SK-N-MC (cell line): ENCODE measurements at places on chromosomes 5 and 9.

DNA sequence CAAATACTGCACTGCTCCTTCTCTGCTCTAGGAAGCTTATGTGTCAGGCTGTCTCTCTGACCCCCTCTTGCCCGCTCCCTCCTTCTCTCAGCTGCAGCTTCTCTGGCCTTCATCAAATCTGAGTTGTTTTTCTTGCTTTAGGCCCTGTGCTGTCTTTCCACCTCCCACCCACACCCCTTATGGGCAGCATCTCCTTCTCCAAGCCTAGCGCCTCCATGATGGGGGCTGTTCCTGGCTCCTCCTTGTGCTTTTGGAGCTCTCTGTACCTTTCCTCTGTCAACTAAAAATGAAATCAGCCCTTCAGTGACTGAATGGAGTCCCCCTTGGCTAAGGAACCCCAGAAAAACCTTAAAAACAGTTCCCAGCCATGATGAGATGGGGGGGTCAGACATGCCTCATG is 6.6 kb upstream of the CFAP157 start:
- DNase-seq = no peak

- no peak for DNase-seq
Measured at GRCh38 chr9:109488791-109489492, 9.2 kb downstream of the PTPN3 start.

DNA sequence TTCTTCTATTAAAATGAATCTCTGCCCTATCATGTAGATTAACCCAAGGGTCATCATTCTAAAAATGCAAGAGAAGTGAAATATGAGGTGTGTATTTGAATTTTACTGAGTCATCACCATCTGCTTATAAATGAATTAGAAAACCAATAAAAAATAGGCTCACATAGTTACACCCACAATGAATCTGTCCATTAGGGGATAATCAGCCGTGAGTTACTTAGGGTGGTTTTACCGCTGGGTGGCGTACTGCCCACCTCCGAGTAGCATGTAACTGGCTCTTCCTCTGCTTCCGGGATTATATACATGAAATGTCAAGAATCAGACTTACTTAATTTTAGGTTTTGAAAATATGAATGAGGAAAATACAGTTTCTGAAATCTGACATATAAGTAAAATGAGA is 332.9 kb upstream of the CCNG1 start:
- no peak for DNase-seq

DNA sequence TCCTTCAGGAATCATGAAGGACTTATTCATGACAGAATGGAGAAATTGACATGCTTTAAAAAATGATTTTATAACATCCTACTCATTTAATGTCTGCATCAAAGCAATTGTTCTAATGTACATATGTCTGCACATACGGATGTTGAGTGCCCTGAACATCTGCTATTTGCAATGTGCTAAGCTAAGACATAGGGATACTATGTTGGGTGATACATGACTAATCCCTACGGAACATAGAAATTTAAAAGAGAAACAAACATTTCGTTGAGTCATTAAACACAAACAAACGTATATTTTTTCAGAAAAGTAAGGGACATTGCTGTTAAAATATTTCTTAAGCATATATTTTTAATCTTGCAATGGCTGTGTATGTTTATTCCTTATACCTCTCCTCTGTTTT is 686.5 kb upstream of the ADAMTS16 start:
- no peak for DNase-seq

DNA sequence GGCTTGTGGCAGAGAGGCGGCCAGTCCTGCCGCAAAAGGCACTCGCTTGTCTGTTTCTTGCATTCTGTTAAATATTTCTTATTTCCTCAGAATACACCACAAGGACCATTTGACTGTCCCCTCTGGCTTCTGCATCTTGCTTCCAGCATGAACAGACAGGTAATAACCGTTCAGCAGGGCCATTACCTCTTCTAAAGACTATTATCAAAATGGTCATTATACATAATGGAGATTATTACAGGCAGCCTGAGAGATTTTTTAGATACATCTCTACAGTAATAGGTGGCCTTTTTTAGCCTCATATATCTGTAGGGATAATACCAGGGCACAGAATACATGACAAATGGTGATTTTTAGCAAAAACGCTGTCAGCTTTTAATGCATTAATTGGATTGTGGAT is 382.0 kb downstream of the PSAT1 start:
- no peak for DNase-seq

- no peak for DNase-seq
Measured at GRCh38 chr5:138938526-138938925, 63.4 kb upstream of the LRRTM2 start.

DNA sequence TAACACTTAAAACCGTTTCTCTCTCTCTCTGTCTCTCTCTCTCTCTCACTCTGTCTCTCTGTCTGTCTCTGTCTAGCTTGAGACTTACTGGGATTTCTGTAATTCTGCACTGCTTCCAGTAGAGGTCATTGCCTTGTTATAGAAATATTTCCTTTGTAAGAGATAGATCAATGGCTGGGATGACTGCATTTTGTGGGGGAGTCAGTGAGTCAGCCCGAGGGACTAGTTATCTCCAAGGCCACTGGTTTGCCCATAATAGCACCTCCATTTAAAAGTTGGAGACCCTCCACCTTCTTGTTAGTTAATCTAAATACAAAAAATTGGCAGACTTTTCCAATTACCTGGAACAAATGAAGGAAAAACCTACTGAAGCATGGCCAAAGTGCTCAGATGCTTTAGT is 547.2 kb downstream of the LRRC70 start:
- no peak for DNase-seq

DNA sequence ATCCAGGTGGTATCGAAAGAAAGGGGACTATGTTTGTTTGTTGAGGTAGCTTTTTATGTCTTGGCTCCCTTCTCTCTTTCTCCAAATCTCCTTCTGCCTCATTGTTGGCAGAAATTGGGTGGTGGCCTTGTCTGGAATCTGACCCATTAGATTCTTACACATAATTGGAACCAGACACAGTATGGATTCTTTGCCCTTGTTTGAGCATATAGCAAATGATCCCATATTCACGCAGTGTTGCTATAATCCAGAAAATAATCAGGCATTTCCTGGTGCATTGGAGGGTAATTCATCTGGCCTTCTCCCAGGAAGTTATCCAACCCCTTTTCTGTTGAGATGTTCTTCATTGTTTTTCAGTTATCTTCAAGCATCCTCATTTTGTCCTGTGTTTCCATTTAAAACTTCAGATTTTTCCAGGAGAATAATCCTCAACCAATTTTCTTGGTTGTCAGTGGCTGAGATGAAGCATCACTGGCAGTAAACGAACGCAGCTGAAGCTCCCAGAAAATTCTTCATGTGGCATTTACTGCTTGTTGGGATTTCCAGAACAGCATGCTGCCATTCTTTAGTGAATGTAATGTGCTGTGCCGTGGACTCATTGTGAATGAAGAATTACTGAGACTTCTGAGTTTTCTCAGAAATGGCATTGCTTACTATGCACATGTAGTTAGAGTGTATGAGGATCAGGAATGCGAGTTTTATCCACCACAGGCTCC is 70.5 kb upstream of the NTRK2 start:
- DNase-seq = no peak

DNA sequence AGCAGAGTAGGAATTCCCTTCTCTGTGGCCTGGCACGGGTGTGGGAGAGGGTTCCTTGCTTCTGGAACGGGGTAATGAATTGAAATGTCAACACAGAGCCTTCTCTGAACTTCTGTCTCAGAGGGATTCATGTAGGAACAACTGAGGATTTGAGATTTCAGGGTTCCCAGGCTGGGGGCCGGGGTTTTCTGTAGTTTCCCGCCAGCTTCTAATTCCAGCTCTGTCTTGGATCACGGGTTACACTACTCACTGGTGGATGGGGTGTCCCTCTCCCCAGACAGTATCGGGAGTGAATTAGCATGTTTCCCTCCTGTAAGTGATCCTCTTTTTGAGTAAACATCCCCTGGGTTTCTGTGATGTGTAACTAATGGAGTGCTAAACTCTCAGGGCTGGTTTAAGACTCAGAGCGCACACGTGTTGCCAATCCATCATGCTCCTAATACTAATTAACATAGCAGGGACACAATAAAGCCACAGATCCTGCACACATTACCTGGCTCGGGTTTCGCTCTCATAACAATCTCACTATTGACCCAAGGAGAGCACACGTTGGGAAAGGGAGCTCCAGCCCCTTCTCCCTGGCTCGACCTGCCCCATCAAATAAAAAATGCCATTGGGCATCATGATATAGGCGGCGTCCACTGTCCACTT is 18.1 kb upstream of the DMRT2 start:
- no peak for DNase-seq

- no peak for DNase-seq
Measured at GRCh38 chr5:173228639-173229381, 6.2 kb downstream of the NKX2-5 start.

DNA sequence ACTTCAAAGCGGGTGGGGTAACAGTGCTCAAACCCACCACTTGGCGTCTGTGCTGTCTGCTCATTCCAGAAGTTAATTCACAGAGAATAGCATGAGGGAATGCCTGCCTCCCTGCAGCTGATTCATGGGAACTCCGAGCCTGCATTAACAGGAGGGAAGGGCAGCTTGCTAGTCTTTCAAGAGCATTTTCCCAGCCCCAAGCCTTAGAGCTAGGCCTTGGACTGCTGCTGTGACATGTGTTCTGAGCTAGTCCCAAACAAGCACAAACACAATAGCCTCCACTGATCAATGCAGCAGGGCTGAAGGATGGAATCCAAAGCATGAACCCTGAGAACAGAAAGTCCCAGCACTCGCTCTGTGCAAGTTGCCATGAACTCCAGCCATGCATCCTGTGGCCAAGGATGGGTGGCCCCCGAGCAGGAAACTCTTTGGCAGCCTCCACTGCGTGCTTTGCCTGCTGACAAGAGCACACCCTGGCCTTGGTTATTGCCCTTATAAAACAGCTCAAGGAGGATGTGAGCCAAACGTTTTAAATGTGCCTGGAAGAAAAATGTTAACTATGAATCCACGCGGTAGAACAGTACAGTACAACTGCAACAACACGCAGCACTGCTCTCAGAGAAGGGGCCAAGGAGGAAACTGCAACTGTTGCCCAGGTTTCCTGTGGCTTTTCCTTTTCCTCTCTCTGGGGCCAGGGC is 653.1 kb upstream of the KLF4 start:
- no peak for DNase-seq

GRCh38 chr9:4970970-4971641 is 14.0 kb upstream of the JAK2 start:
- no peak for DNase-seq

DNA sequence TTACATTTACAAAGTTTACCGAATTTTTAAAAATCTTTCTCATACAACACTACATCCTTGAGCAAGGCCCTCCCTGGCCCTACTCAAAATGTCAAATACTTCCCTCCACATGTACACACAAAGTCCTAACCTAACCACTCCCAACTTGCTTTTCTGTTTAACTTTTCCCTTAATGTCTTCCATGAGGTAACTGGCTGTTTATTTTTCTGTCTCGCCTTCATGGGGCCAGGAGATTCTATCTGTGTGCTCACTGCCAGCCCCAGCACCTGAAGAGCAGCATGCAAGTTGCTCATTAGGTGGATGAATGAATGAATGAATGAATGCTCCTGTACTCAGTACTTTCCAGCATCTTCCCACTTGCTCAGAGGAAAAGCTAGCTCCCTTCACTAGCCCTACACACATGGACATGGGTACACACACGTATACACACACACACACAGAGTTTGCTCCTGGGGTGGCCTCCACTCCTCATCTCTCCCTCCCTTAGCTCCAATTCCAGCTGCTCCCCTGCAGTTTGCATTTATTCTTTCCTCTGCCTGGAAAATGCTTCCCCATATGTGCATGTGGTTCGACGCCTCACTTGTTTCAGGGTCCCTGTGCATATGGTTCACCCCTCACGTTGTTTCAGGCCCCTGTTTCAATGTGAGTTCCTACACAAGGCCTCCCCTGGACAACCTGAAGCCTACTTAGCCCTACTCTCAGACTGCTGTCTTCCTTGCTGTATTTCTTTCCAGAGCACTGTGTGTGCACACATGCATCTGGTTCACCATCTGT is 165.2 kb downstream of the ROR2 start:
- no peak for DNase-seq
